Transverse colon (tissue), 4 donors: ENCODE measurements at places on chromosomes 7 and 10.

DNA sequence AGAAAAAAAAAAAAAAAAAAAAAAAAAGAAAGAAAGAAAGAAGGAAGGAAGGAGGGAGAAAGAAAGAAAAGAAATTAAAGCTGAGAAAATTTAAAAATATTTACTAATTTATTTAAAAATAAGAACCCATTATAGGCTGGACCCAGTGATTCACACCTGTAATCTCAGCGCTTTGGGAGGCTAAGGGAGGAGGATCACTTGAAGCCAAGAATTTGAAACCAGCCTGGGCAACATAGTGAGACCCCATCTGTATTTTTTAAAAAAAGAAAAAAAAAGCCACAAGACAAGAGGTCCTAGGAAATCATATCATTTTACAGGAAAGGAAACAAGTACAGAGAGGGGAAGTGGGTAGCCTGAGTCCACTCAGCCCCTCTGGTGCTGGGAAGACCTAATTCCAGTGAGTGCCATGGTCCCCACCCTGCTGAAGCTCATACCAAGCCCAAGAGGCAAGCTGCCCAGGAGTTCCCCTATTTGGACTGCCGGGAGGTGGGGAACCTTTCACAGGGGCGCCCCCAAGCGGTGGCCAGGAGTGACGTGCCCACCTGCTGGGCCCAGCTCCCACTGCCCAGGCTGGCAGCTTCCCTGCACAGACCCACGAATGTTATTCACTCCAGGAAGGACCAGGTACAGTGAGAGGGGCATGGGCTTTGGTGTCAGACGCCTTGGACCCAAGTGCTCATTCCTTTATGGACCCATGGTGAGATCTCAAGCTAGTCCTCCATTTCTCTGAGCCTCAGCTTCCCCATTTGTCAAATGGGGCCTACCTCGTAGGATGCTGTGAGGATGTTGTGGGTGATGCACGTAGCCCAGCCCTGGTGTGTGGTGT is 133.6 kb downstream of the ZMIZ1 start:
- DNase-seq: peak; percentile 38

DNA sequence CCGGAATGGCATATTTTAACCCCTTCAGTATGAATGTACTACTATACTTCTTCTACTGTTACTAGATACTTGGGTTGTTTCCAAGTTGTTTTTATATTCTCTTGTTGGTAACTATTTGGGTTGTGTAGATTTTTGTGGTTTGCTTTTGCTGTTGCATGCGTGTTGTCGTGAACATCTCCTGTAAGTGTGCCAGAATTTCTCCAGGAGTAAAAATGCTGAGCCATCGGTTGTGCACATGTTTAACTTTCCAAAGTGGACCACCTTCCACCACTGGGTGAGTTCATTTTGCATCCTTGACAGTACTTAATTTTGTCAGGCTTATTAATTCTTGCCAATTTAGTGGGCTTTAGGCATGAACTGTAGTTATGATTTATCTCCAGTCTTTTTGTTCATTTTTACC is 47.9 kb downstream of the CSGALNACT2 start:
- no peak for DNase-seq

- peak; percentile 63 for DNase-seq
Observed at GRCh38 chr10:86688398-86688921, 20.1 kb downstream of the LDB3 start.

DNA sequence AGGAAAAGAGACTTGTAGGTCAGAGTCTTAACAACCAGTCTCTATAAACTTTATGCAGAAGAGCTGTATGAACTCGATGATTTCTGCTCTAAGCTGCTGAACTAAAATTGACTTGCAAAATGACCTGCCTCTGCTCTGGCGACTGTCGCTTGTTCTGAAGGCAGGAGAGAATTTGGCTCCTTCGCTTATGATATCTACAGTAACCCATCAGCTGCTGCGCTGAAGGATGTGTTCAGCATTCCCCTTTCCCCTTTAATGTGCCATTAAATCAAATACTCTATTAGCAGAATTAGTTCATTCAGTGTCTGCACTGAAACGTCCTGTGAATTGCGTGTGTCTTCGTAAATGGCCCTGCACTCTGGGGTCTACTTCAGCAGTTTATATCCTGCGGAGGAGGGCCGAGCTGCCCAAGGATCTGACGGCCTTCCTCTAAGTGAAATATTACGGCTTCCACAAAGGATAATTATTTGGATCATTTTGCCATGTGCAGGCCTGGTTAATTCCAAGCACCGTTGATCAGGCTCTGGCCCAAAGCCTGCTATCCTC is 254.9 kb downstream of the SNX10 start:
- DNase-seq: no peak
